ENCODE measurements at places on chromosomes 4 and X.

DNA sequence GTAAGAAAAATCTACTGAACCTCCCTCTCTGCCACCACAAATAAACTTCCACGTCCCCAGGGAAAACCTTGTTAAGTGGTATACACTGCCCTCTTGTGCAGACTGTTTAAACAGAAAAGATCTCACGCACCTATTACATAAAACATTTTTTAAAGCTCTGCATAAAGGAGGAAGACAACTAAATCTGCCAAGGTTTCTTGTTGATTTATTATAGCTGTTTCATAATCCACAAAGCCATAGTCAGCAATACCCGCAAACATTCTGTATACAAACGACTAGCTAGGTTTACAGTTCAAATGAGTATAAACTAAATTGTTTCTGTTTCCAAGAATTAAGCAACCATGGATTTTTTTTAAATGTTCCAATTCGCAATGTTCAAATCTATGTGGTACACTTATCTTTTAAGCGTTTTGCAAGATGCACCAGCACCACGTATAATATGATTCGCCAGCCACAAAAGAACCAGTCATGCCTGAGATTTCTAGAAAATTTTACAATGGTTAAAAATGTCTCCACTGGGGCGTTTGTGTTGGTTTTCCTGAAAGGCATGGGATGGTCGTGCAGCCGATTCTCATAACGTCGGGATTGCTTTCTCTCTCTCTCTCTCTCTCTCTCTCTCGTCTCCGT is 164.6 kb downstream of the PRKX start:
- no peak for DNase-seq

DNA sequence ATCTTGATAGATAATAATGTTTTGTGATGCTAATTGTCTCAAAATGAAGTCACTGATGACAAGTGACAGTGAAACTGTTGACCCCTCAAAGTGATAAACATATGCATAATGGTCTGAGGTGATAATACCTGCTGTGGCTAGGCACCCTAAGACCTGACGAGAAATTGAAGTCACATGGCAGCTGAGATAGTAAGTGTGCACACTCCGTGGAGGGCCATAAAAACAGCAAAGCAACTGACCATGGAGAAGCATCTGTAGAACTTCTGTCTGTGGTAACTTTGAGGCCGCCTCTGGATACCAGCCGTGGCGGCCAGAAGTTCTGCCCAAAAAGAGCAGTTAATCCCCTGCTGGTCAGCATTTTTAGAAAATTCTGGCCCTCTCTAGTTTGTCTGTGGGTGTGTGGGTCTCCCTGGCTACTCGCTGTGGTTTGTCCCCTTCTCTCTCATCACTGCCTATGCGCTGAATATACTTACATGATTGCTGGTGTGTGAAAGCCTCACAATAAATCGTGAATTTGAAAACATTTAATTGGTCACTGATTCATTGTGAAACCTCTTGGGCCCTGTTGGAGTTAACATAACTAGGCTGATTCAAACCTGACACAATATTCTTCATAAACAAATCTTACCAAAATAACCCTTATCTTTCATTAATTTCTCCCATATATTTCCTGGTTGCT is 50.6 kb downstream of the CCDC149 start:
- no peak for DNase-seq

GRCh38 chr4:183986971-183987946 is 82.2 kb downstream of the STOX2 start:
- no peak for DNase-seq

DNA sequence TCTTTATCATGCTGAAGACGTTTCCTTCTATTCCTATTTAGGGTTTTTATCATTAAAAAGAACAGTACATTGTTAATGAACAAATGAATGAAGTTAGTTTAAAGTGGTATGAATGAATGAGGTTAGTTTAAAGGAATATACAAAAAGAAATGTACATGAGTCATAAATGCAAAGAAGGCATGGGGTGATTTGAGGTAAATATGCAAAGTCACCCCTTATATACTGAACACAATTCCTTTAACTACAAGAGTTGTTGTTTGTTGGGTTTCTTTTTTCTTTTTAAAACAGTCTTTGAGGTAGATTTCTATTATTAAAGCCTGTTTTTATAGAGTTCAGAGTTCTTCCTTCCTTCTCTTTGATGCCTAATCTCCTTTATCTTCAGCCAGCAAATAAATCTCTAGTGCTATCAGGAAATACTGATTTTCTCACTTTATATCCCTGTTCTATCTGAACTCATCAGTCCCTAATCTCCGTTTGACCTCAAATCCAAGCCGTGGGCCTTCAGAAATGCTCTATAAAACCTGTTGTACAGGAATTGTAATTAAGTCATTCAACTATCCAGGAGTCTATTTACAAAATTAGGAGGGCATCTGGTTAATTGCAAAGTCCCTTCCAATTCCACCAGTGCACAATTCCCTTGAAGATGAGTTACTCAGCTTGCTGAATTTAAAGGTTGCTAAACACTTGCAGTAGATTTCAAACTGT is 31.6 kb upstream of the ABCG2 start:
- DNase-seq, result no peak

- DNase-seq, result no peak
These were observed 14.8 kb upstream of the CXCR3 start for GRCh38 chrX:71632923-71633657.

- no peak for DNase-seq
These were observed 224.5 kb downstream of the PCDH18 start for GRCh38 chr4:137307806-137308205.

DNA sequence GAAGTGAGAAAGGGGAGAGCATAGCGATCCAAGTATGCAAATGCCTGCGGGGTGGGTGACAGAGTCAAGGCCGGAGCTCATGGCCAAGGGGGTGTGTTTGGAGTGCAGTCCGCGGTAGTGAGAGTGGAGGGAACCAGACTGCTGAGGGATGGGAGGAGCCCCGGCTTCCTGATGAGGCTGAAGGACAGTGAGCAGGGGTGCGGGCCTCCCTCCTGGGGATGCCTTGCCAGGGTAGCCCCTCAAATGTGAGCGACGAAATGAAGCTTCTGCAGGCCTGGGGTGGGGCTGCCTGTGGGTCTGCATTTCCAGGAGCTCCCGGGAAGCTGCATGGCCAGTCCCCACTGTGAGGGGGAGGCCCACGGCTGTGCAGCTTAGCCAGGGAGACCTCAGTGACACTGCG is 45.0 kb downstream of the PSAPL1 start:
- DNase-seq, result no peak

GRCh38 chr4:112848911-112849310 is 200.5 kb upstream of the ANK2 start:
- no peak for DNase-seq

- DNase-seq, result no peak
These were observed 95.8 kb downstream of the ATXN3L start for GRCh38 chrX:13223868-13224567.

GRCh38 chr4:99356992-99357391 is 4.4 kb upstream of the ADH1C start:
- DNase-seq, result no peak

GRCh38 chr4:174579421-174579820 is 57.1 kb upstream of the HPGD start:
- no peak for DNase-seq

DNA sequence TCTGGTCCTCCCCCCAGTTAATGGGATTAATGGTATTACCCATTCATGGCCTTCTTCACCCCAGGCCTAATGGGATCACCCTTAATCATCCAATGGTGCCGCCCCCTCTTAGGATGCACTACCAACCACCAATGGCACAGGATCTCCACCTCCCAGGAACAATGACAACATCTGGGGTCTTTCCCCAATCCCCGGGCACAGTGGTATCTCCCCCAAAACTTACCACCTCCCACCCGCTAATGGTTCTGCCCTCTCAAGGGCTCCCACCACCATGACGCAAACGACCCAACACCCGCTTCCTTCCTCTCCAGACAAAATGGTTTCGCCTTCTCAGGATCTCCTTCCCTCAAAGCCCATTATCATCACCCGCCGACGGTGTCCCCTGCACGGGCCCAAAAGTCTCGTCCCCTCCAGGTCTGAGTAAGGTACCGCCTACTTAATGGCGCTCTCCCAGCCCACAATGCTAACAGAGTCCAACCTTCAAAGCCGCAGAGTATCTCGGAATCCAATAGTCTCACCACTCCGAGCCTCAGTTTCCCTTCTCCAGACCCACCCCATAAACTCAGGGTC is 458 bp downstream of the GRIPAP1 start:
- DNase-seq, result peak; percentile 38

GRCh38 chr4:91099666-91100065 is 972.5 kb downstream of the CCSER1 start:
- DNase-seq, result no peak

DNA sequence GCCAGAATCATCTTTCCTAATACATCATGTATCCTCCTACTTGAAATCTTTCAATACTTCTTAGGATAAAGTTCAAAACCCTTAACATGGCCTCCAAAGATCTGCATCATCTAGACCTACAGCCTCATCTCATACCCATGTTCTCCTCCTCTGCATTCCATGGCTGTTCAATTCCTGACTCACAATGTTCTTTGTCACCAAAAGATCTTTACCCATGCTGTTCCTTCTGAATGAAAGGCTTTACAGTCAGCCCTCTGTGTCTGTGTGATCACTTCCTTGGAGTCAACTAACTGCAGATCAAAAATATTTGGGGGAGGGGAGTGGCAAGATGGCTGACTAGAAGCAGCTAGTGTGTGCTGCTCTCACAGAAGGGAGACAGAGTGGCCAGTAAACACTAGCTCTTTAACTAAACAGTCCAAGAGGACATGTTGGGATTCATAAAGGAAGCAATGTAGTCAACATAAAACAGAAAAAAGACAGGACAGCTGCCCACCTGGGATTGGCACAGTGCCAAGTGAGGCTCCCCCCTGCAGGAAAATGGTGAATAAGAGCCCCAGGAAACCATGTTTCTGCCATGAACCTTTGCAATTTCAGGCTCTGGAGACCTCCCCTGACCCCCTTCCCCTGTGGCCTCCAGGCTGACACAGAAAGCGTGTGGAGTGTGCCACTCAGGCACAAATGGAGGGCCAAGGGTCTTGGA is 31.9 kb downstream of the CBR4 start:
- no peak for DNase-seq

GRCh38 chrX:120617996-120618630 is 11.7 kb downstream of the C1GALT1C1 start:
- no peak for DNase-seq

- DNase-seq, result no peak
These were observed 578 bp upstream of the DKK2 start for GRCh38 chr4:107036584-107037198.

DNA sequence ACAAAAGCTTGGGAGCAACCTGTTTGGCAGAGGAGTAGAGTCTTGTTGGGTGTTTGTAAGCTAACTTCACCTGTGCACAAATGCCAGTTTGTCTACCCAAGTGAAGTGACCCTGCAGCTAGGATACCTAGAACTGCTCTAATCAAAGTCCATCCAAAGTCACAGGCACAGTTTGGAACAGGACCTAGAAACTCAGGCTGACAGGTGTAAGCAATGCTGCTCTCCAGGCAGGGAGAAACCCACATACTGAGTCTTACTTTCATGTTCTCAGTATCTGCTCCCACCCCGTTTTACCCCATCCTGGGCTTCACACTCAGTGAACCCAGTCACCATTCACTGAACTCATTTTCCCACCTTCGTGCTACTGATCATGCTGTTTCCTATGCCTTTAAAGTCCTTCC is 40.3 kb downstream of the MAML3 start:
- no peak for DNase-seq

- no peak for DNase-seq
These were observed 82.1 kb downstream of the JAKMIP1 start for GRCh38 chr4:6118201-6118600.

DNA sequence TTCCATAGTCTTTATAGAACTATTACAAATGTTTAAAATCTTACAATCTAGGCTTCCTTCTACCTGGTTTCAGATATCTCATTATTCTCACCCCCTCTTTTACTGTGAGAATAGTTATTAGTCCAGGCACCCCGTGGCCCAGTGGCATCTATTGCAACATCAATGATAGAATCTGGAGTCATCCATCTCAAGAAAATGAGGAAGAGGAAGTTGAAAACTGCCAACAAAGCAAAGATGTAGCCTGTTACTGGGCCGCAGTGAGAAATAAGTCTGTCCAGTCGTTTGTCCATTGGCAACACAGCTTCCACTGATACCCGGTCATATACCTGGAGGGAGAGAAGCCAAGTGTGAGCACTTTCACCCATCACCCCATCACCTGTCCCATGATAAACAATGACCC is 6.0 kb upstream of the ASB11 start:
- DNase-seq, result no peak

DNA sequence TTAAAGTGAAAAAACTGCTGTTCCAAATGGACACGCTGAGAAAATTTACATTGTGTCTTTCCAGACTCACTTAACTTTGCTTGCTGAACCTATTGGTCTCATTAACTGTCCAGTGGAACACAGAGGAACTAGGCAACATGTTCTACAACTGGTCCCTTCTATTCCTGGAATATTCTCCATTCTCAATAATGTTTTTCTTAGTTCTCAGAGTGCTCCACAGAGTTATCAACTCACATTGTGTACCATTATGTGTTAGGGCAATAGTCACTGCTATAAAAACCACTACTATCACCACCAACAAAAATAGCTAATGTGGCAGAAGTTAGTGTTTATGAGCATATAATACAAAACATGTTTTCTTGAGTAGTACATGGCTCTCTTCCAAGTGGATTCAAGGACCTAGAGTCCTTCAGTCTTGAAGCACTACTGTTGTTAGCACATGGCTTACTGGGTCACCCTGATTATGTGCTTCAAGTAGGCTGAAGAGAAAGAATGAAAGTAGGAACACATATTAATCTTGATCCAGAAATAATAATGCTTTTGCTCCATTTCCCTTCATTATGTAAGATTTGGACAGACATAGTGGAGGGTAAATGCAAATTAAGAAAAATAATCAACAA is 865.3 kb upstream of the HS3ST1 start:
- DNase-seq, result no peak

DNA sequence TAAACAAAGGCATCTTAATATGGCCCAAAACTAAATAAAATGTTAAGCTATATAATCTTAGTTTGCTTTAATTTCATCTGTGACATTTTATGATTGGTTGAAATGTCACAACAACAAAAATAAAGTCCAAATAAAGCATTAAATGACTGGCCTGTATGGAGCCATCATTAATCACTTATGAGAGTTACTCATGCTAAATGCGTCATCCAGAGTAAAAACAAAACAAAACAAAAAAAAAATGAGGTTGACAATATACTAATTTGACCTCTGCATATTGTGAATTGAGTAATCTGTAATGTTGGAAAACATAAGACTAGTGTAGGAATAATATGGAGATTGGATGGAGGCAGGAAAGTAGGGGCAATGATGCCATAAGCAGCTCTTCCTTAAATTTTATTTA is 139.7 kb downstream of the MAPK10 start:
- DNase-seq, result no peak

DNA sequence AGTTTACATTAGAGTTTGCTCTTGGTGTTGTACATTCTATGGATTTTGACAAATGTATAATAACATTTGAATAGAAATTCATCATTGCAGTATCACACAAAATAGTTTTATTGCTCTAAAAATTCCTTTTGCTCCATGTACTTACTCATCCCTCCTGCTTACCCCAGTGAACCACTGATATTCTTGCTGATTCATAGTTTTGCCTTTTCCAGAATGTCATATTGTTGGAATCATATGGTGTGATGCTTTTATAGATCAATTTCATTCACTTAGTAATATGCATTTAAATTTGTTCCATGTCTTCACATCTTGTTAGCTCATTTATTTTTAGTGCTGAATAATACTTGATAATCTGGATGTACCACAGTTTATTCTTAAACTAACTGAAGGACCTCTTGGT is 1593.2 kb downstream of the C4orf33 start:
- DNase-seq, result no peak

- no peak for DNase-seq
These were observed 275.5 kb downstream of the CFAP299 start for GRCh38 chr4:80610845-80611677.

GRCh38 chrX:50838820-50839600 is 25.0 kb upstream of the SHROOM4 start:
- no peak for DNase-seq

Measured in CD4-positive, alpha-beta T cell treated with Interleukin-2 at 100 ng/mL for 4 hours (primary cell).